ENCODE measurements at places on chromosomes 1 and 21.

- peak; percentile 51 for DNase-seq
Measured at GRCh38 chr21:36134803-36135390, at the start of gene CBR3. Gene CBR3, plus strand, starts transcription at chr21:36135079. Its CDS starts 114 bp downstream, at chr21:36135193.

GRCh38 chr1:180609643-180610555 lies 21.9 kb upstream of the XPR1 start:
- no peak for DNase-seq

DNA sequence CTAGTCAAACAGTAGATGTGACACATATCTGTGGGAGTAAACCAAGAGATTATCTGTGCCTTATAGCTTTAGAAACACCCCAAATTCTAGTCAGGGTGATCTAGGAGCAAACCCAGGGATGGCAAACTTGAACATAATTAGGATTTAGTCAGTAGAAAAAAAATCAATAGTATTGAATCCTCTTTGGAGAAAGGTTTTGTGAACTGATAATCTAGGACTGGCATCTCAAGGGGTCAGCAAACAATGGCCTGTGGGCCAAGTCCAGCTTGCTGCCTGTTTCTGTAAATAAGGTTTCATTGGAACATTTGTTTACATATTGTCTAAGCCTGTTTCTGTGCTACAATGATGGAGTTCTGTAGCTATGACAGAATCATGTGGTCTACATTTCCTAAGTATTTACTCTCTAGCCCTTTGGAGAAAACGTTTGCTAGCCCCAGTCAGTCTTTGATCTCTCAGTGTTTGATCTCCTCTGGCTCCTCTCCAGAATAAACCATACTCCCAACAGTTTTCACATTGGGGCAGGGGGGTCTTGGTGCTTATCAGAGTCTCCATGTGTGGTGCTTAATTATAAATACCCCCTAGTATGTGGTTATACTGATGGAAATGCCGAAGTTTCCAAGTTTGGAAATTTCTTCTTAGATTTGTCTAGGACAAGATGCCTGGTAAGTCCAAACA lies 385.8 kb downstream of the NTNG1 start:
- DNase-seq, result no peak

DNA sequence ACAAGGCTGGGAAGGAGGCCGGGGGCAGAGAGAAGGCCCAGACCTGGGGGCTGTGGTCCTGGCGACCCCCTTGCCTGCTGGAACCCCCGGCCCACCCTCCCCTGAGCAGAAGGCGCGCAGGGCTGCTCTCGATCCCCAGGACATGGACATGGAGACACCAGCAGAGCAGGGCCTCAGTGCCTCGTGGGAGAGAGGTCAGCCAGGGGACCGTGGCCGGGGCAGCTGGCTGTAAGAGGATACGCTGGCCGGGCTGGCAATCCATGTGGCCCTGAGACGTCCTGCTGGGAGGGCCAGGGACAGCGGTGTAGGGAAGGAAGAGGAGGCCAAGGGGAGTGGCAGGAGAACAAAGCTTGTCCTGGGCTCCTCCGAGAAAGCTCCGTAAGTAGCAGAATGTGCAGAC lies 132.2 kb downstream of the CASZ1 start:
- no peak for DNase-seq

GRCh38 chr1:151492120-151492519 lies 19.1 kb upstream of the CGN start:
- DNase-seq, result no peak

DNA sequence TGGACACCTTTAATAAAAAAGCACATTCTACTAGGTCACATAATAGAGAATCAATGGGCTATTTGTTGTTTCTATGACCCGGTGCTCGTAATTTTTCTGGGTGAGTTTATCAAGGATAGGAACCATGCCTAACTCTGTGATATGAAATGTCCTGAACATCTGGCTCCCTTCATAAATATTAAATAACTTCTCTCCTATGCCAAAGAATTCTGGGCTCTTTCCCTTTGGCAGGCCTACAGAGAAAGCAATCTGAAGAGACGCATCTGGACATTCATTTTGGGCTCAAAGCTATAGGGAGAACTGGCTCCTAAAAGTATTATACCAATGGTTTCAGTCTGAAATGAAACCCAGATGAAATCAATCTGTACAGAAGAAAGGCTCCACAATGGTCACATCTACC lies 38.8 kb upstream of the ANGPTL7 start:
- no peak for DNase-seq

DNA sequence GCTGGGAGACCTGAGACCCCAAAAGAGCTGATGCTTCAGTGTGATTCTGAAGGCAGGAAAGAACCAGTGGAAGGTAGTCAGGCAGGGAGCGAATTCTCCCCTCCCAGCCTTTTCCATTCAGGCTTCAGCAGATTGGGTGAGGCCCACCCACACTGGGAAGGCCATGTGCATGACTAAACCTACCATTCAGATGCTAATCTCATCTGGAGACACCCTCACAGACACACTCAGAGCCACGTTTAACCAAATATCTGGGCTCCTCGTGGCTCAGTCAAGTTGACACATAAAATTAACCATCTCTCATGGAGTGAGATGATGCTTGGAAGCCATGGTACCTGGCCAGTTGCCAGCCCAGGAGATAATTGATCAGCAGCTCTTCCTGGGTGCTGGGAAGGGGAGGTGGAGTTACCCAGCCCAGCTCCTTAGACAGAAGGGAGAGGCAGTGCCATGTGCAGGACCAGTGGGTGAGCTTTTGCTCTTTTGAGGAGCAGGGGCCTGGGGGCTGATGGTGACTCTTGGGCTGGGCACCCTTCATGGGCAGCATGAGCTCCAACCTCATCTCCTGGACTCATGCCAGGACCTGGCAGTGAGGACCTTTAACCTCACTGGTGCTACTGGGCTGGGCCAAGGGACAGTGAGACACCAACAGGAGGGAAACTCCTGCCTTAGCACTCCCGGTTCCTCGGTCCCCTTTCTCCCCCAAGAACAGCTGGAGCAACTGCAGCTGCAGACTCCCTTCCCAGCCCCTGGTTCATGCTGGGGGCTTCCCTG lies 89.0 kb upstream of the ACTL8 start:
- no peak for DNase-seq

DNA sequence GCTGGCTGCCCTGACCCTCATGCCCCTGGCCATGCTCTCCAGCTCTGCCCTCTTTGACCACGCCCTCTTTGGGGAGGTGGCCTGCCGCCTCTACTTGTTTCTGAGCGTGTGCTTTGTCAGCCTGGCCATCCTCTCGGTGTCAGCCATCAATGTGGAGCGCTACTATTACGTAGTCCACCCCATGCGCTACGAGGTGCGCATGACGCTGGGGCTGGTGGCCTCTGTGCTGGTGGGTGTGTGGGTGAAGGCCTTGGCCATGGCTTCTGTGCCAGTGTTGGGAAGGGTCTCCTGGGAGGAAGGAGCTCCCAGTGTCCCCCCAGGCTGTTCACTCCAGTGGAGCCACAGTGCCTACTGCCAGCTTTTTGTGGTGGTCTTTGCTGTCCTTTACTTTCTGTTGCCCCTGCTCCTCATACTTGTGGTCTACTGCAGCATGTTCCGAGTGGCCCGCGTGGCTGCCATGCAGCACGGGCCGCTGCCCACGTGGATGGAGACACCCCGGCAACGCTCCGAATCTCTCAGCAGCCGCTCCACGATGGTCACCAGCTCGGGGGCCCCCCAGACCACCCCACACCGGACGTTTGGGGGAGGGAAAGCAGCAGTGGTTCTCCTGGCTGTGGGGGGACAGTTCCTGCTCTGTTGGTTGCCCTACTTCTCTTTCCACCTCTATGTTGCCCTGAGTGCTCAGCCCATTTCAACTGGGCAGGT lies 3.8 kb downstream of the GPR61 start:
- no peak for DNase-seq

DNA sequence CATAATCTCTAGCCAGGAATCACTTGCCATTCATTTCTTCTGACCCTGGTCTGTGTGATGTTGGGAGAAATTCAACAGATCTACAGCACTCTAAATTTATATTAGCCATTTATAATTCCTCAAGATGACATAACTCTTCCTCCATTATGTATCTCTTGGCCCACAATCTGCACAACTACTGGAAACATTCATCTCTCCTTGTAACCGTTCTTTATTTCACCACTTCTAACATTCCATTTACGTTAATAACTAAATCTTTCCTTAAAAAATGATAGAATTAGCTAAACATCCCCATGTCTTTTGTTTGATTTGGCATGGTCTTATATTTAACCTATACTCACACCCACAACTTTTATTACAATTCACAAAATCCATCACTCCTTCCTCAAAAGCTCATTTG lies 166.0 kb downstream of the COL11A1 start:
- no peak for DNase-seq

- DNase-seq, result no peak
Measured at GRCh38 chr1:191901651-191902050, 256.6 kb upstream of the RGS18 start.

- DNase-seq, result peak; percentile 96
Measured at GRCh38 chr1:39959651-39960333, 4.8 kb downstream of the MFSD2A start.
